AG09319 (cell line): ENCODE measurements at places on chromosomes 1 and 21.

GRCh38 chr1:208203127-208203847, 40.9 kb downstream of the PLXNA2 start:
- DNase-seq: no peak

- no peak for DNase-seq
Observed at GRCh38 chr1:218498056-218498938, 153.2 kb downstream of the TGFB2 start.

- DNase-seq: no peak
Observed at GRCh38 chr1:243264717-243265116, 8.9 kb downstream of the SDCCAG8 start.

GRCh38 chr1:210618369-210618768, 289.7 kb downstream of the HHAT start:
- DNase-seq: no peak
